ENCODE measurements at places on chromosomes 1 and 21.

- DNase-seq: peak; percentile 75
Measured at GRCh38 chr1:51768971-51769588, 109.4 kb downstream of the NRDC start.

- DNase-seq: no peak
Measured at GRCh38 chr21:42579456-42580075, 65.9 kb downstream of the SLC37A1 start.

DNA sequence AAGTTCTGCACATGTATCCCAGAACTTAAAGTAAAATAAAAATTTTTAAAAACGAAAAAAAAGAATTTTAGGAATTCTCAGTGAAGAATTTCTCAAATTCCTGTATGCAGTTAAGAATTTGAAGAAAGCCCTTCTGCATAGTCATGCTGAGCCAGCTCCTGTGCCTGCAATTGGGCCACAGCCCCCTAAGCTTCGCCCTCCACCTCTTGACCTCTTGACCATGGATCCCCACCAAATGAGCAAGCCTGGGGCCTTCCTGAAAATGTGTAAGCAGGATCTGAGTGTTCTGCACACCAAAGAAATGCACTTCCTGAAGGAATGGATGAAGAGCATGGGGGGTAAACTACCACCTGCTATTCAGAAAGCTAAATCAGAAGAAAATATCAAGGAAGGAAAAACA is 52.0 kb downstream of the NBPF6 start:
- no peak for DNase-seq

DNA sequence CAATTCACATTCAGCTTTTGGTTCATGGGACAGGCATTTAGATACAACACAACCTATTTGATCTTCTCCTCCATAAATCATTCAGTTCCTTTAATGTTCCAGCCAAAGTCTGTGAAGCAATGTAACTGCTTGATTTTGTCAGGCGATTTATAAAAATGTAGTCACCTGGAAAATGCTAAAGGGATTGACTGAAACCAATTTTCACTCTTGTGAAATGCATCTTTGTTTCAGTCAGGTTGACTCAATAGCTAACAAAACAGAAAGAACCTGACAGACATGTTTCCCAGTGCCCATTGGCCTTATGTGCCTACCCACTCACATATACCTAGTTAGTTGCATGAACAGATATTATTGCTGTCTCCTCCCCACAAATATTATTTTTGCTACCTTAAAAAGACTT is 335.7 kb downstream of the CHRM3 start:
- DNase-seq: no peak

DNA sequence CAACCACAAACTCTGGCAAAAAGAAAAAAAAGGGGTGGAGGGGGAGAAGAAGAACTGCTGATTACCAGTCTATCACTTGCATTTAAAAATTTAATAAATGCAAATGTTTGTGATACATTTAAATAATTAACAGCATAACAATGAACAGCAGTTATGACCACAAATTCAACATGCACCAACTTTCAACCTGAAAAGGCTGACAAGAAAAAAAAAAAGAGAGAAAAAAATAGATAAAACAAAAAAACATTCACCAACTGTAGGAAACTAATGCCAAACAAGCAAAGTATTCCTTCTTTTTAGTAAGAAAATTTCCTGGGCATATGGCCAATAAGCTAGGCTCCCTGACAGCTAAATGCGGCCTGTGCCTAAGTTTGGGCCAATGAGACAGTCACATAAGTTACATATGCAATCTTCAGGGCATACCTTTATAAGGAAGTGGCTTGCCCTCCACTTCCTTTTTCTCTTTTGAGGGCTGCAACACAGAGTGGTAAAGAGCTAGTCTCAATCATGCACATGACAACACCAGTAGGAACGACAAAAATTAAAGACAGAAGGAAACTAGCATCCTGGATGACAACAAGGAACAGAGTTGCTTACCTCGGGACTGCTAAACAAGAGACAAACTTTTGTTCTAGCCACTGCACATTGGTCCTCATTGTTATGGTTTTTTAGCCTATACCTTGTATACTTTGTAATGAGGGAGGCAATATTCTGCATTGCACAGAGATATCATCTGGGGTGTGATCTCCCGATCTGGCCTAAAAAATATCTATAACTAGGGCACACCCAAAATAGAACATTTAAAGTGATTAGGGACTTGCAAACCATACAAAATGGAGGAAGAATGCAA is 24.2 kb upstream of the PHTF1 start:
- peak; percentile 51 for DNase-seq

DNA sequence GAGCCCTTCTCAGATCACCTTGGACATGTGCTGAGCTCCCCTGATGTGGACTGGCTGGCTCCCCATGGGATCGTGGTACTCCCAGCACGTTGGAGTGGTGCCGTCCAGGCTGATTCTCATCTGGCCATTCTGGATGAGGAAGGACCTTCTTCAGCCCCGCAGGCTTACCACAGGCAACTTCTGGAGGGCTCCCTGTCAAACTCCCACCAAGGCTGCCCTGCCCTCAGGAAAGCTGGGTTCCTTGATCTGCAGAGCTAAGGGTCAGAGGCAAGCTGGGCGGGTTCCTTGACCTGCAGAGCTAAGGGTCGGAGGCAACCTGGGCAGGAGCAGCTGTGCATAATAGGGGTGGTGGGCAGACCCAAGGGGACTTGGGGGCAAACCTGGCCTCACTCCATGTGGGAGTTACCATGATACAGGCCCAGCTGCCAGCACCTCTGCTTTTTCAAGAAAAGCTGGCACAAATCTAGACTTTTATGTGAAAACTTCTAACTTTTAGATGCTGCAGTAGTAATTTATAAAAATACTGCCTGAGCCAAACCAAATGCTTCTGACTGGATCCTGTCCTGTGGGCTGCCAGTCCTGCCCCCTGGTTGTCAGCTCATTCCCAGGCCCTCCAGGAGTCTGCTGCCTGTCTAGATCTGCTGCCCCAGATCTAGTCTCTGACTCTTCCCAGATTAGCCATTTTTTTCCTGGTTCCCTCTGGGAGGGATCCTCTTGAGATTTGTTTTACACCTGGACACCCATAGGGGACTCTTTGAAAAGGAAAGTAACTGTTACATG is 5.6 kb upstream of the THEM5 start:
- no peak for DNase-seq

GRCh38 chr1:57887964-57888491 is 464.2 kb upstream of the DAB1 start:
- DNase-seq: no peak

DNA sequence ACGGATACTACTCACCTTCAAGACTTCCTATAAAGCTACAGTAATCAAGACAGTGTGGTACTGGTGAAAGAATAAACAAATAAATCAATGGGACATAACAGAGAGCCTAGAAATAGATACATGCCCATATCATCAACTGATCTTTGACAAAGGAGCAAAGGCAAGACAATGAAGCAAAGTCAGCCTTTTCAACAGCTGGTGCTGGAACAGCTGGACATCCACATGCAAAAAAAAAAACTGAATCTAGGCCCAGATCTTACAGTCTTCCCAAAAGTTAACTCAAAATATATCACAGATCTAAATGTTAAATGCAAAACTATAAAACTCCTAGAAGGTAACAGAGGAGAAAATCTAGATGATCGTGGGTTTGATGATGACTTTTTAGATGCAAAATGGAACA is 170.3 kb downstream of the MIS18A start:
- no peak for DNase-seq

GRCh38 chr1:40806731-40807695 is 23.4 kb downstream of the KCNQ4 start:
- no peak for DNase-seq

DNA sequence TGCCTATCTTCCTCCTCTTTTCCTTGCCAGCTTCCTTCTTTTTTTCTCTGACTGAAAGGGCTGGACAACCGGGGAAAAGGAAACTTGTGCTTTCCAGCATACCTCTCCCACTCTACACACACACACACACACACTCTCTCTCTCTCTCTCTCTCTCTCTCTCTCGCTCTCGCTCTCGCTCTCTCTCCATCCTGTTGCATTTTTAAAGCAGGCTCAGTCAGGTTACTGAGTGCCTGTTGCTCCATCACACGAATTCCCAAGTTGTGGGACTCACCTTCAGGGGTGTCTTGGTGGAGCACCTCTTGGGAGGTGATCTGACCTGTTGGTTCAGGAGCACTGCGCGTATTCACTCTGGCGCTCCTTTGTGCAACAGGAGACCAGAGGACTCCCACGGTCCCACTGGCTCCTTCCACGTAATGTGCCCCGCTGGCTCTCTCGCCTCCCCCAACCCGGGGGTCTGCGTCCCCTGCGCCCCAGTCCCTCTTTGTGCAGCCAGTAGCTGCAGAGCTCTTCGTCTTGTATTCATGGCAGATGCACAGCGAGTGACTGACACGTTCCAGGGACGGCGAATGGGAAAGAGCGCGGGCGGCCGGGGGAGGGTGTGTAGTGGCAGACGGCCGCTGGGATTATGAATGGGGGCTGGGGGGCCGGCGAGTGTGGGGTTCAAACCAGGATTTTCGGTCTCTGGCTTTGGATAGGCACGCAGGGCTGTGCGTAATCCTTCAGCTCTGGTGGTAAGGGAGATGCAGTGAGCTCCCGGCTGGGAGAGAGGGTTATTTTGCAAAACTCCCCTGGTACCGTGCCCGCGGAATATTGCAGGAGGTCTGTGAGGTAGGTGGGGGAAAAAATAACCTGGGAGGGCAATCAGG is 660 bp upstream of the PDE4B start:
- DNase-seq: peak; percentile 10

DNA sequence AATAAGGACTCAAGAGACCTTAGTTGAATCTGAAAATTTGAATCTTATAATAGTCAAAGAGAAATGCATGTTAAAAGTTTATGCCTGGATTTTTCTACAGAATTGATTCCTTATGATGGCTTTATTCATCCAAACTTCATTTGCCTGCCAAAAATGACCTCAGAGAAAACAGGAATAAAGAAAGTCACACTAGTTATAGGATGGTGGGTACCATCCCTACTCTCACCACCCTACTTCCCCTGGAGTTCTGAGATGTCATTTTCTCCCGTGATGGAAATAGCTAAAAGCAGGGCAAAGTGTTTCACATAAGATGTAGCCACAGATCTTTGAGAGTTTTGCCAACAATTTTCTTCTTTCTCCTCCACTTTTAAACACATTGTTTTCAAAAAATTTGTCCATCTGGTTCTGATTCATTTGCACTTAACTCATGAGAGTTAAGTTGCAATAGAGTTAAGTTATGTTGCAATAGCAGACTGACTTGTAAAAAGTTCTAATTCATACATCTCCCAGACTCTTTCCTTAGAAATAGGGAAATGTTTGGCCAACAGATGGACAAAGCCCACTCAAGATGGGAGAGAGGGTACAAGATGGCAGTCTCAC is 384.6 kb downstream of the PLPP3 start:
- DNase-seq: peak; percentile 23

- no peak for DNase-seq
Measured at GRCh38 chr1:180966744-180967536, 54.2 kb downstream of the KIAA1614 start.

DNA sequence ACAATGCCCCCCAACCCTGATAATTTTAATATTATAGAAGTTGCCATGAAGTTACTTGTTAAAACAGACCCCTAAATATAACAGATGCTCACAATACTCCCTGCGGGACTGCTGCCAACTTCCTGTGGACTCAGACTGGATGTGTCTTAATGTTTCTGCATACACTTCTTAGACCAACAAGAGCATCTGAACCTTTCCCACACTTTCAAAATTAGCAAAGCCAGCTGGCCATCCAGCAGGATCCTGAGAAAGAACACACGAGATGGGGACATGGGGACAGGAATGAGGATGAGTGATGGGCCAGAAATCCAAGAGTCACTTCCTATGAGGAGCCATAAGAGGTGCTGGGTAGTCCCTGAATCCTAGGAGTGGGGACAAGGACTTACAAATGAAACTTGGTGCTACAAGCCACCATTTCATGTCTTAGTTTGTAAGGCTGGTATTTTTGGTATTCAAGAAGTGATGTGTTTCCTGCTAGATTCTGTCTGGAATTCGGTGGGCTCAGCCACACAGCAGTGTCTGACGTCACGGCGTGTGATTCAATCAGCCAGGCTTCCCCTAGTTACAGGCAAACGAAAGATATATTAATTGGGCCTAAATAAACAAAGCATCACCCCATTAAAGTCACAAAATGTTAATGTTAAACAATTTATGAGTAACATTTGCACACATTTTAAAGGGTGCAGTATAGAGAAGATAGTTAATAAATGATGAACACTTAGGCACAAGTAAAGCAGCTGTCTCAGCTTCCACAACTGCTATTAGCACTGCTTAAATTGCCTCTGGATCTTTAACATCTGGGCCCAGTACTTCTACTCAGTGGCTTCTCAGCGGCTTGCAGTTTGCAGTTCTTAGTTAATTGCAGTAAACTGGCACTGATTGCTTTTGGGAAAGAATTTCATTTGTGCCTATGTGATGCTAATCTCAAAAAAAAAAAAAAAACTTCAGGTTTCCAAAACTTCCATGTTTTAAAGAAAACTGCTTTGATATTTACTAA is 41.2 kb upstream of the RGS8 start:
- no peak for DNase-seq

GRCh38 chr1:214233856-214234634 is 46.9 kb upstream of the SMYD2 start:
- DNase-seq: no peak

Data from iris pigment epithelial cell (primary cell).